Smooth muscle cell of bladder (primary cell): ENCODE measurements at places on chromosomes 6 and 20. TPM values are rescaled to one million over a fixed set of nuclear protein-coding genes. Genes with fewer than 3 reads are reported as not detected.

Gene MTFR2
- 0.57 and 0.83 TPM in 2 replicates for total RNA-seq

Gene PLN
- total RNA-seq: 0.28 and 0.74 TPM in 2 replicates

Gene HLA-DMA
- 1.8 and 2.1 TPM in 2 replicates for total RNA-seq

Gene MAD2L1BP
- 15.8 and 17.9 TPM in 2 replicates for total RNA-seq

Gene NHLRC1
- total RNA-seq: 1.3 and 1.8 TPM in 2 replicates

Gene STMND1
- not detected in 2 replicates for total RNA-seq

Gene MCUR1
- 6.7 and 8.4 TPM in 2 replicates for total RNA-seq

Gene OVOL2
- not detected in 2 replicates for total RNA-seq

Gene XKR7
- total RNA-seq: not detected in 2 replicates
